CD4-positive, alpha-beta T cell treated with Interleukin-4 for 4 hours (primary cell): ENCODE measurements at places on chromosomes 4 and X.

GRCh38 chr4:183755596-183755995 lies 96.5 kb downstream of the TRAPPC11 start:
- no peak for DNase-seq

GRCh38 chr4:122854447-122855352 lies 28.1 kb downstream of the FGF2 start:
- DNase-seq, result no peak

GRCh38 chr4:63049726-63050125 lies 1359.5 kb downstream of the TECRL start:
- DNase-seq, result no peak

GRCh38 chrX:25442499-25442898 lies 426.7 kb upstream of the ARX start:
- DNase-seq, result no peak

- DNase-seq, result no peak
Observed at GRCh38 chr4:38516190-38516589, 147.8 kb upstream of the KLF3 start.

DNA sequence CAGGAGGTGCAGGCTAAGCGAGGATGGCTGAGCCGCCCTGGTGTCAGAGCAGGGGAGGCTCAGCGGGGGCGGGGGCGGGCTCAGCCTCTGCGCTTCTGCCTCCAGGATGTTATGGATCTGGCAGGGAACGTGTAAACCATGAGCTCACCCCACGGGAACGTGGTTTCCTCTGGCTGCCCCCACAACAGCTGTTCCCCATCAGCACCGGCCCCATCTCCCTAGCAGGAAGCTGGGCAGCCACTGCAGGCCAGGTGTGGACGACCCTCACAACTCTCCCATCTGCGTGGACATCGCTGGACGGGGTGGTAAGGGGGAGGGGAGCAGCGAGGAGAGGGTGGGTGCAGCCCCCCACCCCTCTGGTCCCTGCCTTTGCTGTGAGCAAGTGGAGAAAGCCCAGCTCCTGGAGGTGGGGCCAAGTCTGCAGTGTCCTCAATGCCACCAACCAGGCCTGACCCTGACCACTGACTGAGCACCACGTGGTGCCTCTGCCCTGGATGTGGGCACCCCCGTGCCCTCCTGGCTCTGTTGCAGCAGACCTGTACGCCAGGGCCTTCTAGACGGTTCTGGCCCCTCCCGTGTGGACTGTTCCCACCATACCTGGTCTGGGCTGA lies 28.1 kb upstream of the SPON2 start:
- no peak for DNase-seq

GRCh38 chr4:182111586-182111985 lies 131.6 kb upstream of the TENM3 start:
- DNase-seq, result no peak

- DNase-seq, result no peak
Observed at GRCh38 chr4:80081566-80081965, 8.5 kb upstream of the ANTXR2 start.

- no peak for DNase-seq
Observed at GRCh38 chr4:187274153-187274552, 550.5 kb upstream of the FAT1 start.

GRCh38 chrX:41394293-41394692 lies 52.9 kb upstream of the NYX start:
- DNase-seq, result no peak

GRCh38 chr4:85029453-85029852 lies 63.0 kb upstream of the WDFY3 start:
- no peak for DNase-seq

DNA sequence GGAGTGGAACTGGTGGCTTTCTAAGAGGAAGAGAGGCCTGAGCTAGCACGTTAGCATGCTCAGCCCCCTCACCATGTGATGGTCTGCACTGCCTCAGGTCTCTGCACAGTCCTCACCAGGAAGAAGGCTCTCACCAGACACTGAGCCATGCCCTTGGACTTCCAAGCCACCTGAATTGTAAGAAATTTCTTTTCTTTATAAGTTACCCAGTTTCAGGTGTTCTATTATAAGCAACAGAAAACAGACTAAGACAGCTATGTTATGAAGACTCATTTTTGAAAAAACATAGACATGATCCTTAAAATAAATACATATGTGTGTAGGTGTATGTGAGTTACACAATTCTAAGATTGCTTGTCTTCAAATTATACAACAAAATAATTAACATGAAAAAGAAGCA lies 74.7 kb downstream of the CEP44 start:
- no peak for DNase-seq

DNA sequence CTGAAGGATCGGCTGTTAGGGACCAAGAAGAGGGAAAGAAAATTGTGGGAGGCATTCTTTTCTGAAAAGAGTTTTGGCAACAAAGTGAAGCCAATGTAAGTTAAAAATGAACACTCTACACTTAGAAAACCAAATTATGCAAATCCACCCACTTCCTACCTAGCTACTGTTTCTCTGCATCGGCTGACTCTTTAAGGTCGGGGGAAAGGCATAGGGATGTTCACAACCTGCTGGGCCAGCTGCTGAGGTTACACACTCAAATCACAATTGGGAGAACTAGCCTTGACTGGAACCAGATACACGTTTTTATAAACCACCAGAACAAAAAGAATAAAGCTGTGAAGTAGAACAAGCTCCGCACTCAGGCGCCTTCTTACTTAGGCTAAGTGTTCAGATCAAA lies 165.7 kb downstream of the LDB2 start:
- no peak for DNase-seq

DNA sequence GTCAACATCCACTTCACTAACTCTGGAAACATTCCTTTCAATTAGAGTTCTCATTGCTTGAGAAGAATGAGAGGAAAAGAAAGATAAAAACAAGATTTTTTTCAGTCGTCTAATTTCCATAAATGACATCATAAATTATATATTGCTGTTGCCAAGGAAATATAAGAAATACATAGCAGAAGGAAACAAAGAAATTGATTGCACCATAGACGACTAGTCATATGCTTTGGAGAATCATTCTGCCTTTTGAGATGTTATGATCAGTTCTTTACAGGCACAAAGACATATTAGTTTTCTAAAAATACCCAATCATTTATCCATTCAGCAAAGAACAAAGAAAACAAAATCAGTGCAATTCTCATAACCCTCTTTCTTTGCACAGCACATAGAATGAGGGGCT lies 672 bp upstream of the C1QTNF7 start:
- no peak for DNase-seq

GRCh38 chr4:56134266-56134665 lies 185.5 kb downstream of the CEP135 start:
- no peak for DNase-seq

DNA sequence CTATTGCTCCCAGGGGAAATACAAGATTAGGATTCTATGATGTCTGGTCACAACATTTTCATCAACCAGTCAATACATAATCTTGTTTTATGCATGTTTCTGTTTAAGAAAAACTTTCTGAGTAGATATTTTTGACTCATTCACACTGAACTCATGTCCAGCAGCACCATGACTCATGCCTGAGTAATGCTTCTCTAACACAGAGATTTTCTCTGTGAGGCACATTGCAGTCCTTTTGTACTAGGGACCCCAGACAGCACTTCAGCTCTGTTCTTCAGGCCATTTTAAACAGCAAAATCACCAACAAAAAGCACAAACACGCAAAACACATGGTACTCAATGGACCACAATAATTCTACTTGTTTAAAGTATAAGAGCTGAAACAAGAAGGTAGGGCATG lies 83.6 kb downstream of the MXRA5 start:
- no peak for DNase-seq

DNA sequence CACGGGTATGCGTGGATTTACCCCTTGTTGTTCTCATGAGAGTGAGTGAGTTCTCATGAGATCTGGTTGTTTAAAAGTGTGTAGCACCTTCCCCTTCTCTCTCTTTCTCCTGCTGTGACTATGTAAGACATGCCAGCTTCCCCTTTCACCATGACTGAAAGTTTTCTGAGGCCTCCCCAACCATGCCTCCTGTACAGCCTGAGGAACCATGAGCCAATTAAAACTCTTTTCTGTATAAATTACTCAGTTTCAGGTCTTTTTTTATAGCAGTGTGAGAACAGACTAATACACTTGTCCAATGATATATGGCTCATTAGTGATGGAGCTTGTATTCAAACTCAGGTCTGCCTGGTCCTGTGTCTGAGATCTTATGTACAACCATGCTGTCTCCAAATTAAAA lies 28.5 kb upstream of the RTL3 start:
- DNase-seq, result no peak

GRCh38 chrX:112818114-112819007 lies 22.3 kb downstream of the AMOT start:
- DNase-seq, result no peak

DNA sequence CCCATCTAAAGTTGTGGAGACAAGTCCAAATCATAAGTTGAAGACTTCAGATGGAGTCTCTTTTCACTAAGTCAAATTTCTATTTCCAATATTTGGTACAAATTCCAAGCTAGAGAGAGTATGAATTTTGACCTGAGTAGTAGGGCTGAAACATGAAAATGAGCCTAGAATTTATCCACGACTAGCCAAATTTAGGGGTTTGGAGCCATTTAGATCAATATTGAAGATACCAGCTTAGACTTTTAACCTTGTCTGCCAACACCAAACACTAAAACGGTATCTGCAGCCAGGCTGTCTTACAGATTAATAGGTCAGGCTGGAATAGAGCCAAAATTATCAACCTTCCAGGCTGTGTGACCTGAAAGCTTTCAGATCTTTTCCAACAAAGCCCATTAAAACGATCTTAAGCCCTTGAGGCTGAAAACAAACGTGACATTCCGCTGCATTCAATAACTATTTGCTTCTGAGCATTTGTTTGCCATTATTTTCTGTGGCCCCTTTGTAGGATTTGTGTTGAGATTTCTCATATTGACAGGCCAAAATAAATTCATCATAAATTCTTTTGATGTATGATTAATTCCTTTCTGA lies 268.7 kb upstream of the DKK2 start:
- DNase-seq, result no peak

DNA sequence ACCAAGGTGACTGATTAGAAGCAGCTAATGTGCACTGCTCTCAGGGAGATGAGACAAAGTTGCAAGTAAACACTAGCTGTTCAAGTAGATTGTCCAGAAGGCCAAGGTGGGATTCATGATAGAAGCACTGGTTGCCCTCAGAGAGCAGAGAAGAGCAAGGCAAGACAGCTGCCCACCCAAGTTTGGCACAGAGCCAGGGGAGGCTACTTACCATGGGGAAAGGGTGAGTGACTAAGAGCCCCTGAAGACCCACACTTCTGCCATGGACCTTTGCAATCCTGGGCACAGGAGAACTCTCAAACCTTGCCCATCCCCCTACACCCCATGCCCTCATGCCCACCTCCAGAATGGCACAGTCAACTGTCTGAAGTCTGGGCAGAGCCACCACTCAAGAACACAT lies 68.3 kb downstream of the SPIN4 start:
- DNase-seq, result no peak

DNA sequence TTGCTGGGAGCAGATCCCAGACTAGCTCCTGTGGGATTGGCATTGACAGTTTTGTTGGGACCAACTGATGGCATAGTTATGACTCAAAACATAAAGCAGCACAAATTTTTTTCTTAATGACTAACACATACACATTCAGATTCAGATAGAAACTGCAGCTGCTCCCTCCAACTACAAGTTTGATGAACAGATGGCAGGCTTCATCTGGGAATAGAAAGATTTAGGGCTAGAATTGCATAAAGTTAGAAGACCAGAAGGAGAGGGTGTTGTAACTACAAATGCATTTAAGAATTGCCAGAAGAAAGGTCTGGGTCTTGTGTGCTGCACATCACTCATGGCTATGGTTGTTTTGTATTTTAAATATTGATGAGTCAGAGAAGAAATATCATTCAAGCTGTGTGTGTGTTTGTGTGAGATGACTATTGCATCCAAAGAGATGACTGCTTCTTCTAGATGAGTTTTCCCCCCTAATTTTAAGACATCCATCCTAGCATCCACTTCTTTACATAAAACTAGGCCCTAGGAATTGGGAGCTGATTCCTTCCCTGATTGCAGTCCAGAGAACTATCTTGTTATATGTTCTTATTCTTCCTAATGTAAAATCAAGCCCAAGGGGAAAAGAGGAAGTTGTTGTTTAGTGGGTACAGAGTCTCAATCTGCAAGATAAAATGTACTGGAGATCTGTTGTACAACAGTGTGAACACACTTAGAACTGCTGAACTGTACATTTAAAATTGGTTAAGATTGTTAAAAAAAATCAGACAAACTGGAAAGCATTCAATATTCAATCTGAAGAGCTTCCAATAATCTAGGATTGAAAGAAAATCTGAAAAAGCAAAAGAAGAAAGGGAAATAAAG lies 175.1 kb downstream of the PARM1 start:
- DNase-seq, result no peak

- DNase-seq, result no peak
Observed at GRCh38 chr4:97912156-97912555, 231.1 kb downstream of the STPG2 start.

- DNase-seq, result peak; percentile 89
Observed at GRCh38 chrX:41382714-41383645, 49.0 kb downstream of the DDX3X start.

DNA sequence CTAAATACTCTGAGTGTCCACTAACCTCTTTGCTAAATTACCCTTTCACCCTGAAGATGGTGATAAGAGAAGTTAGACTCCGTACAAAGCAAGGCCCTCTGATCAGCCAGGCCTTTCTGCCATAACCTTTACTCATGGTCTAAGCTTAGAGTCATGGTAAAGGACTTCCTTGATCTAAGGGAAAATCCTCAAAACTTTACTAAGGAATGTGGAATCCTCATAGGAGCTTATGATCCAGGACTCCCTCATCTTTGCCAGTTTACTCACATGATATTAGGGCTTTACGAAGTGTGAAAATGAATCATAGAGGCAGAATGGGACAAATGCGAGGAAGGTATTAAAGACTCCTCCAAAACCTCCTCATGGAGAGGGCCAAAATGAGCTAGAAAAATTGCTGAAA lies 7.9 kb upstream of the FAM13A start:
- no peak for DNase-seq

- no peak for DNase-seq
Observed at GRCh38 chrX:102341867-102342266, 94.9 kb downstream of the NXF2 start.

DNA sequence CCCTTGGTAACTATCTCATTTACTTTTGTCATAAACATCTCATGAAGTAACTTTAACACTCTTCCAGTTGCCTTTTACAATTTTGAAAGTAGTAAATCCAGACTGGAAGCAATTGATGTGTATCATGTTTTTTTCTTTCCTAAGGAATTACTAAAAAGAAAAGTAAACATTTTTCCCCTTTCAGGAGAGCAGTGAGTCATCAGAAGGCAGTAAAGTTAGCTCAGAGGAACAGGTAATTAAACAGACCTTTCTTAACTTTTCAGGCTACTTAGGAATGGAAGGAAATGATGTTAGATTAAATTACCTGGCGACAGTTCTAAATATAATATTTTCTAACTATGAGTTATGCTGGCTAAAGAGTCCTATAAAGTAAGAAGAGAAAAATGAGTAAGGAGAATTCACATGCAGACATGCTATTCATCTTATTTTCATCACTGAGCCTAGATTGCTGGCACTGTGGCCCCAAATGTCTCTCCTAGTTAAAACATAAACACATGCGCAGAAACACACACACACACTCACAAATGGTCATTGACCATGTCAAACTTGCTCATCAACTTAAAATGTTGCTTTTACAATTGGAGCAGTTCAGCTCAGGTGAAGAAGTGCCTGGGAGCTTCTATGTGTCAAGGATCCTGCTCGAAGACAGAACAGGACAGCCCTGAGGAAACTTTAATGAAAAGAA lies 9.3 kb downstream of the DMP1 start:
- DNase-seq, result no peak
